ENCODE measurements at places on chromosomes 4 and X.

DNA sequence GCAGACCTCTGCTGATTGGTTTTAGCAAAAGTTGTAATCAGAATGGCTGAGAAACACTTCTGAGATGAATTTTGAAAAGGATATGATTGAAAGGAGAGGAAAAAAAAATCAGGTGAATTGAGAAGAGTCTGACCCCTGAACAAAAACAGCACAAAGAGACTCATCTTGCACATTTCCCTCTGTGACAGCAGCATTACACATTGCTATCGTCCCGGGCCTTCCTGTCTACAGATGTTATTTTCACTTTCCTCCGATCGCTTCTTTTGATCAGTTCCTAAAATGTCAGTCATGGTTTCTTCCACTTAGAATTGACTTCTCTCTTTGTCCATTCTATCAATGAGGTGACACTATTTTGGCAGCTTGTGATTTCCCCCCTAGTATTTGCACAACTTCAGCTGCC lies 262.6 kb downstream of the GPC3 start:
- no peak for DNase-seq

DNA sequence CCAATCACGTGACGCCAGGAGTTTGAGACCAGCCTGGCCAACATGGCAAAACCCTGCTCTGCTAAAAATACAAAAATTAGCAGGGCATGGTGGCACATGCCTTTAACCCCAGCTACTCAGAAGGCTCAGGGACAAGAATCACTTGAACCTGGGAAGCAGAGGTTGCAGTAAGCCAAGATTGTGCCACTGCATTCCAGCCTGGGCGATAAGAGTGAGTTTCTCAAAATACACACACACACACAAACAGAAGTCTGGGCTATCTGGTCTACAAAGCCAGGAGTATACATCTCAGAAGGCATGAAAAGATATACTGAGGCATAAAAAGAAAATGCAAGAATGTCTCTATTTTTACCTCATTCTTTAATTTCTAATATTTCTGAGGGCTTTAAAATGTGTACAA lies 11.3 kb downstream of the YTHDC1 start:
- DNase-seq = no peak

GRCh38 chr4:72631296-72631695 lies 62.3 kb upstream of the ADAMTS3 start:
- DNase-seq = no peak

- DNase-seq = no peak
These were observed at the start of gene RGN for GRCh38 chrX:47078129-47079043. Gene RGN (plus strand): TSS chrX:47078443. CDS start chrX:47081145, 2,702 bp downstream.

DNA sequence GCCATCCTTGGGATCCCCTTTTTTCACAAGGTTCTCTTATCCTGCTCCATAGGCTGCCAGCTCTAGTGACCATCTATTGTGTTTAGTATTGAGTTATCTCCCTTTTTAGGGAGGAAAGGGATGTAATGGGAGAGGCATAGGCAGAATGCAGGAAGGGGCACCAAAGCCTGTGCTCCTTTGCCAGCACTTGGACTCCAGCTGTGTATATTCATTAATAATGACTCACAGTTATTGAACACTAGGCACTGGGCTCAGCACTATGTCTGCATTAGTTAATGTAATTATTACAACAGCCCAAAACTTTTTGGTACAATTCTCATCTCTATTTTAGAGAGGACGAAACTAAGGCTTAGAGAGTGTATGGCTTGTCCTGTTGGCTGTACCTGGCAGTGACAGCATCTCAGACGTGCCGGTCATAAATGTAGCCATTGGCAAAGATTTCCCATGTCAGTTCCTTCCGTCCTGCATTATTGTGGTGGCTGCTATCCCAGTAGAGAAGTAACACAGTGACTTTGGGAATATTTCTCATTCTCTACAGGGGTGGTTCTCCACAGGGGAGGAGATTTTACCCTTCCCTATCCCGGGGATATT lies 90.3 kb downstream of the AFF1 start:
- DNase-seq = no peak

DNA sequence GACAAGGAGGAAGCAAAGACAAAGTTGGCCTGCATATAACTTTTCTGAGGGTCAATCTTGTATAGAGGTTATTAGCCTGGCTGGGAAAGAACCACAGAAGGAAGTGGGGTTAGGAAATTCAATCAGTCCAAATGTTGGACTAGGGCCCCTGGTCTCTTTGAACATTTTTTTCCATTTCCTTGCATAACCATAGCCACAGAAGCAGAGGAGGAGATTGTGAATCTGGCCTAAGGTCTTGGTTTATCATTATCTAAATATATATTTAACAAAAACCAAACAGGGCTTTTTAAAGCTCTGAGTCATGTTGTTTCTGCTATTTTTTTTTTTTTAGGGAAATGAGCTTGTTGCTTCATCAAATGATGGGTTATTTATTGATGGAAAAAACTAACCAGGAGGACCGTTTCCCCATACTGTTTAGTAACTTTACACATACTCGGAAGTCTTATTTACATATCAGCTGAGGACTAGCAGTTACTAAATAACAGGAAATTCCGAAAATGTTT lies 97.7 kb upstream of the ACSL4 start:
- no peak for DNase-seq

DNA sequence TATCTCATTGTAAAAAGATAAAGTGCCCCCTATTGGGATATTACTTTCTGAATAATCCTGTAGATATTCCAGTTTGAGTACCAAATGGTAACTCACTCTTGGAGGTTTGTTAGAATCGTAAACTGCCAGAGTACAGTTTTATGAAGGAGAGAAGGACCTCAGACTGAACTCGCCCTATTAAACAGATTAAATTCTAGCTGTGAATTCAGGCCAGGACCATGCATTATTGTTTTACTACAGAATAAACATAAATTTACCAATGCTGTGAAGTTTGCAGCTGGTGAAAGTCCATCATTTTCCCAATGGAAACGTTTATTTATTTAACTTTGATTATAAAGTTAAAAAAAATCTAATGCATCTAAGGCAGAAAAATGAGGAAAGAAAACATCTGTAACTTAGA lies 20.2 kb upstream of the PRDM5 start:
- no peak for DNase-seq

GRCh38 chrX:15600049-15600448 lies 711 bp downstream of the ACE2 start:
- DNase-seq = no peak

DNA sequence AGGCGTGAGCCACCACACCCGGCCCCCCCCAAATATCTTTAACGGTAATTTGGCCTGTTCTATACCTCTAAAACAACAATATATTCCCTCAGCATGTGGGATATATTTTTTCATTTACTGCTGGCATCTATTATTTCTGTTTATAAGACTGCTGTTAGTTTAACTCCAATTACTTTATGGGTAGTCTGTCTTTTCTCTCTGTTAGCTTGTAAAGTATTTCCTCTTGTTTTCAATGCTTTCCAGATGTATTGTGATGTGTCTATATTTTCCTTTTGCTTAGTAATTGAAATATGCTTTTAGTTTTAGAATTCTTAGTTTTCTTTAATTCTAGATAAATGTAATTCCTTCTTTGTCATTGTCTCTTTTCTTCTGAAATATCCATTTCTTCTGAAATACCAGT lies 445.8 kb downstream of the ANKRD50 start:
- no peak for DNase-seq
